ENCODE measurements at places on chromosomes 13 and 19. TPM values are rescaled to one million over a fixed set of nuclear protein-coding genes. Genes with fewer than 3 reads are reported as not detected.

The U2AF1L4 gene
- total RNA-seq, result 11.6 TPM

DNA sequence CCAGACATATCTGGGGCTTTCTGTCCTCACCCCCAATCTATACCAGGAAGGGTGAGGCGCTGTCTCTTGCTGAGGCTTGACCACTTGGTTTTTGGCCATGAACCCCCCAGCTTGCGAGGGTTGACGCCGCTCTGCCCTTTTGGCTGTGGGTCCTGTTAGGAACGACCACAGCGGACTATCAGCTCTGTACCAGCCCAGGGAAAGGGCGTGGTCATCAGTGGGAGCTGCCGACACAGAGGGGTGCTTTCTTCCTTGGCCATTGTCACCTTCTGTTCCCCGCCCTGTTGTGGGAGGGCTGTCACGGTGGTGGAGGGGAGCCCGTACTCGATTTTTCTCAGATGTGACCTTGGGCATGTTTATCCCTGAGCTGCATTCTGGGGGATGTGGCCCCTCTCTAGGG, 5.7 kb downstream of the DCAF15 start:
- no peak for DNase-seq

DNA sequence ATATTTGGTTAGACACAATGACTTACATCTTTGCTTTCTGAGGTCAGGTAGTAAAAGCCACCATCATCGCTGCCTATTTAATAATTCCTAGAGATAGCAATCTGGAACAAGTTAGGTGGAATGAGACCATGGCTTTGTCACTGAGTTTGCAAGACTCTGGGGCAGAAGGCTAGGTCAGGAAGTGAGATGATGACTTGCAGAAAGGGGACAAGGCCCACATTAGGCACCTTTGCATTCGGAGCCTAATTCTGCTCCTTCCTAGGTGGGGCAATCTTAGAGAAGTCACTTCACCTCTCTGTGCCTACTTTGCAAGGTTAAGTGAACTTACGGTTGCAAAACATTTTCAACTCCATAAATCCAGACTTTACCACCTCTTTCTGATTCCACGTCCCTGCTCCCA, 10.3 kb downstream of the EDDM13 start:
- DNase-seq, result no peak

GRCh38 chr19:28977826-28978225, 235.1 kb downstream of the UQCRFS1 start:
- DNase-seq, result peak; percentile 73

GRCh38 chr19:5178841-5179240, 161.8 kb downstream of the PTPRS start:
- no peak for DNase-seq

DNA sequence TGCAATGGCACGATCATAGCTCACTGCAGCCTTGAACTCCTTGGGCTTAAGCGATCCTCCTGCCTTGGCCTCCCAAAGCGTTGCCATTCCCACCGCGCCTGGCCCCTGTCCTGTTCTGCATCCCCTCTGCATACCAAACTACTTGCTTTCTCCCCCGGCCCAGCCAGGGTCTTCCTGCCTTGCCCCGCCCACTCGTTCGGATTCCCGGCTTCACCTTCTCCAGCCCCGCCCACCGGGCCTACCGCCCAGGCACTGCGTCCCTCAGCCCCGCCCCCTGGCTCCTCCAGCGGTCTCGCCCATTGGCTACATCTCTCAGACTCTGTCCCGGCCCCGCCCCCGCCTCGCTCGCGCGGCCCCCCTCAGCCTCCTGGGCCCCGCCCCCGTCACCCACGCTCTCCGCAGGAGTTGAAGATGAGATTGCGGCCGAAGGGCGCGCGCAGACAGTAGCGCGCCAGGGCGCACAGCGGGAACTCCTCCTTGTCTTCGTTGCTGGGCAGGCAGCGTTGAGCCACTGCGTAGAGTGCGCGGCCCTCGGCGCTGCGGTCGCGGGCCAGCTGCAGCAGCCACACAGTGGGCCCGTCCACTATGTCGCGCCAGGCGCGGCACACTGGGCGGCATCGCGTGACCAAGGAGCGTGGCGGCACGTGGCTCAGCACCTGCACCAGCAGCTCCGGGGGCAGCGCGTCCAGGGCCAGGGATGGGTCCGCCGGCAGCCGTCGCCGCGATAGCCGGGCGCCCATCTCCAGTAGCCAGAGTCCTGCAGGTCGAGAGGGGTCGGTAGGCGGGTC, 19.0 kb downstream of the MRPS12 start:
- DNase-seq, result peak; percentile 99

- no peak for DNase-seq
Observed at GRCh38 chr13:49357694-49358093, 86.2 kb downstream of the CAB39L start.

The SIGLEC8 gene
- not detected for total RNA-seq

DNA sequence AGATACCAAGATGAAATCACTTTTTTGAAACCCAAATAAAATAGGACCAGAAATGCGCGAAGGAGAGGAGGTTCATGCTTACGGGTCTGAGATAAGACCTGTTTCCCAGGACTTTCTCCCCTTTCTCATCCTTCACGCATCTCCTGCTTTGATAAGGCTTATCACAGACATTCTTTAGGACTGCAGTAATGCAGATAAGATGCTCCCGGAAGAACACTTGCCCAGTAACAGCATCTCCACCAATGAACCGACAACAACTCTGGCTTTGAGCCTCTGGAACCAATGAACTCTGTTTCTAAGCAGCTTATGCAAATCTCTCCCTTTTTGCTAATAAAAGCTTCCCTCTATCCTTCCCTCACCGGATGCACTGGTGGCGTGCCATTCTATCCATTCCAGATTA, 783.4 kb upstream of the ARGLU1 start:
- no peak for DNase-seq

DNA sequence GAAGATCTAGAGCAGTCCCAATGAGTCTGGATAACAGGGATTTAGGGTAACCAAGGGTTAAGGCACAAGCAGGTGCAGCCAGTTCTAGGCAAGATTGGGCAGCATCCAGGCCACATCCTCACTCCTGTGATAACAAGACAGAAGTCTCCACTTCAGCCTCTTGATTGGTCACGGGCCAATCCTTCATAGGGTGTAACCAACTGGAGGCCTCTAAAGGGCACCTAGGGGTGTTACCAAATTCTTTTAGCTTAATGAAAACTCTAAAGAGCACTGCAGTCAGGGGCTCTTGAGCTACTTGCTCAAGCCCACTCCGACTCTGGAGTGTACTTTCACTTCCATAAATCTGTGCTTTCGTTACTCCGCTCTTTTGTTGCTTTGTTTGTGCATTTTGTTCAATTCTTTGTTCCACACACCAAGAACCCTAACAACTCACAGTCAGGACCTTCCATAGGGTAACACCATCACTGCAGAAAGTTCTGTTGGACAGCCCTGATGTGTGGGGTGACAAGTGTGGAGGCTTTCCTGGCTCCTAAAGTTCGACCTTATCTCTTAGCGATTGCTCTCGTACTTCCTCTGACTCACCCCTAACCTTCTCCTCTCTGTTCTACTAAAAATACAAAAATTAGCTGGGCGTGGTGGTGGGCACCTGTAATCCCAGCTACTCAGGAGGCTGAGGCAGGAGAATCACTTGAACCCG, 36.1 kb downstream of the ZSWIM9 start:
- DNase-seq, result no peak

GRCh38 chr13:80359778-80360452, 19.0 kb upstream of the SPRY2 start:
- peak; percentile 61 for DNase-seq

DNA sequence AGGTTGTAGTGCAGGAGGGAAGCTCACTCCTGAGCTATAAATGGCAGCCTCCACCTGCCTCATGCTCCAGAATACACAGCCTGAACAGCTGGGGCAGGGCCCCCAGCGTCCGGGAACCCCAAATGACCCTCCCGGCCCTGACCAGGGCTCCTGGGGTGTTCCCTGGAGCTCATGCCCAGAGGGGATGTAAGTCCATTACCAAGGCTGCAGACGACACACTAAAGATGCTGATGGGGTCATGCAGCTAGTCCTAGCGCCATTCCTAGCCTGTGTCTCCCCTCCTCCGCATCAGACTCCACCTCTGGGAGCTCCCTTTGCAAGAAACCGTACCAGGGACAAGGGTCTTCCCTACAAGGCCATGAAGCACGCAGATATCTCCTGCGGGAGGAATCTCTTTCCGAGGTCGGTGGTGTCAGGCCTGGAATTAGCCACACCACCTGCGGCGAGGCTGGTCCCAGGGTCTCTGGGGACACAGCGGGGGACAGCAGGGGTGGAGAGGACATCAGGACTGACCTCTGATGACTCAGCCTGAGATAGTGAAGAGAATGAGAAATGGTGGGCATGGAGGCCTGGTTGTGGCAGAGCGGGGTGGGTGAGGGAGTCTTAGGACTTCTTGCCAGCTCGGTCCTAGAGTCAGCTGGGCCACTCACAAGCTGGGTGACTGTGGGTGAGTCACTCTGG, 11.9 kb upstream of the TPM4 start:
- DNase-seq, result no peak

DNA sequence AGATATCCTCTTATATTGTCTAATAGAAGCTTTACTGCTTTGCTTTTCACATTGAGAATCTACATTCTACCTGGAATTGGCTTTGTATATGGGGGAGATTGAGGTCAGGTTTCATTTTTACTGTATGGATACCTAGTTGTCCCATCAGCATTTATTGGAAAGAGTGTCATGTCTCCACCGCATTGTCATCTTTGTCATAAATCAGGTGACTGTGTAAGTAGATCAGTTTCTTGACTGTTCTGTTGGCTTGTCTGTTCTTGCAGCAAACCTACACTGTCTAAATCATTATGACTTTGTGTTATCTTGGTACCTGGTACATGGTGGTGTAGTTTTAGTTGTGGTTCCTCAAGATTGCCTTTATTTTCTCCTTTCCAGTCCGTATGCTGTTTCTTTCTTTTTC, 5.8 kb downstream of the URI1 start:
- no peak for DNase-seq

GRCh38 chr13:20160306-20161274, at the start of gene GJA3:
Gene GJA3 (minus strand): TSS chr13:20161052. CDS start chr13:20143288, 17,764 bp downstream.
- DNase-seq, result peak; percentile 92

DNA sequence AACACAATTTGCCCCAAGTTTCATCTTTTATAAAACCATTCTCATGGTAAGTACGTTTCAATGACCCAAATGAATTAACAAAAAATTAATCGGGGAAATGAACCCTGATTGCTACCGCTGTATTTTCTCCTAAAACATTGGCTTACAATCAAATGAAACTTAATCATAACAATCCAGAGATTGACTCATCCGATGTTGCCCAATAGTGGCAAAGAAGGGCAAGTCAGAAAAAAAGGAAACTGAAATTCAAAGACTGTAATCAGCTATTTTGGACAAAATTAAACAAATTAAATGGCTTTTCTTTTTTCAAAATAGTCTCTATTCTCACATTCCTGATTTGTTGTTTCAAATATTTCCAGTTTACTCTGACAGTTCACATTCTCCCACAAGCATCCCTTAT, 3.9 kb upstream of the ACOD1 start:
- no peak for DNase-seq

The TMEM59L gene
- 1.8 TPM for total RNA-seq

- DNase-seq, result no peak
Observed at GRCh38 chr19:39112338-39112890, 13.2 kb upstream of the PAK4 start.

- DNase-seq, result no peak
Observed at GRCh38 chr19:35408284-35409171, 37.7 kb downstream of the GPR42 start.

- no peak for DNase-seq
Observed at GRCh38 chr13:47184321-47184720, 287.5 kb upstream of the HTR2A start.

DNA sequence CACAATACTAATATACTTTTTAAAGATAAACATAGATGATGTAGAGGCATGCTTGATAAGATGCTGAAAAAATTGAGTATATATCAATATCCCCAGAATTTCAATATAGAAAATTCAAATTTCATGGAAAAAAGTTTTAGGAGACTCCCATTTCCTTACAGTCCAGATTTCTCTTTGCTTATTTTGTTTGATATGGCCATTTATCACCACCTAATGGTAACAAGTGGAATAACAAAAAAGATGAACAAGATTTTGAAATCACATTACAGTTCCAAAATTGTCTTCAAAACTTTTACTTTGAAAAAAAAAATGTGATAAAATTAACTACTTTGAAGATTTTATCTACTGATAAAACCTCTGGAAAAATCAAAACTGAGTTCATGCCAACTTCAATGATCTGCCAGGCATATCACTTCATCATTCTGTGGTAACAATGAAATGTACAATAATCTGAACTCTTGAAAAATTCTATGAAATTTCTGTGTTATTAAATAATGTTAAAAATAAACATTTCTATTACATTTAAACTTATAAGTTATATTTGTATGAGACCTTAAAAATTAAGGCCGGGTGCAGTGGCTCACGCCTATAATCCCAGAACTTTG, 17.5 kb downstream of the MIPEP start:
- DNase-seq, result peak; percentile 17
